ENCODE measurements at places on chromosomes 13 and 19.

- no peak for ATAC-seq
These were observed 44.7 kb upstream of the NFIC start for GRCh38 chr19:3321696-3322095.

DNA sequence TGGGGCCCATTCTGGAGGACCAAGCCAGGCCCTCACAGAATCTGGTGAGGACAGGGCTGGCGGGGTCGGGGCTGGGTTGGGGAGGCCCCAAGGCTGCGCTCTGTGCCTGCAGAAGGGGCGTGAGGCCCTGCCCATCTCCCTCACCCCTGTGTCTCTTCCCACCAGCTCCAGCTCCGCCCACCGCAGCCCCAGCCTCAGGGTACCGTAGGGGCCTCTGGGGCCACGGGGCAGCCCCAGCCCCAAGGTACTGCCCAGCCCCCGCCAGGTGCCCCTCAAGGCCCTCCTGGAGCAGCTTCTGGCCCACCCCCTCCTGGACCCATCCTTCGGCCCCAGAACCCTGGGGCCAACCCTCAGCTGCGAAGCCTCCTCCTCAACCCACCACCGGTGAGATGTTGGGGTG lies 15.4 kb upstream of the PTOV1 start:
- peak; percentile 27 for ATAC-seq

DNA sequence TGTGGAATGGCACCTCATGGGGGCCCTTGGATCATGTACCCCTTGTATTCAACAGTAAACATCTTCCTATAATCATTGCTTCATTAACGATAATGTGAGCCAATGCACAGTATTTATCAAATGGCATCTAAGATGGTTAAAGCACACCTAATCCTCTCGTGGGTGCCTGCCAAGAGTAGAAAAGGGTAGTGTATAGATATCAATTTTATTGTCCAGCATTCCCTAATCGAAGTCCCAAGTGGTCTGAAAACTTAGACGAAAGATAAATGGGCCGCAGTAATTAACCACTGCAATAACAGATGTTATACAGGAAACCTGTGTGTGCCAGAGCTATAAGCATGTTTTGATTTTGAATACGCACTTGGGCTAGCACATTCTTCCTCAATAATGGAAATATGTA lies 667 bp upstream of the MBNL2 start:
- ATAC-seq = no peak

- peak; percentile 84 for ATAC-seq
These were observed 40.8 kb downstream of the RCBTB2 start for GRCh38 chr13:48492096-48492440.

- no peak for ATAC-seq
These were observed 1096.8 kb upstream of the ATXN8OS start for GRCh38 chr13:69010789-69011188.

- ATAC-seq = no peak
These were observed 19.4 kb upstream of the ZNF69 start for GRCh38 chr19:11868188-11868587.

DNA sequence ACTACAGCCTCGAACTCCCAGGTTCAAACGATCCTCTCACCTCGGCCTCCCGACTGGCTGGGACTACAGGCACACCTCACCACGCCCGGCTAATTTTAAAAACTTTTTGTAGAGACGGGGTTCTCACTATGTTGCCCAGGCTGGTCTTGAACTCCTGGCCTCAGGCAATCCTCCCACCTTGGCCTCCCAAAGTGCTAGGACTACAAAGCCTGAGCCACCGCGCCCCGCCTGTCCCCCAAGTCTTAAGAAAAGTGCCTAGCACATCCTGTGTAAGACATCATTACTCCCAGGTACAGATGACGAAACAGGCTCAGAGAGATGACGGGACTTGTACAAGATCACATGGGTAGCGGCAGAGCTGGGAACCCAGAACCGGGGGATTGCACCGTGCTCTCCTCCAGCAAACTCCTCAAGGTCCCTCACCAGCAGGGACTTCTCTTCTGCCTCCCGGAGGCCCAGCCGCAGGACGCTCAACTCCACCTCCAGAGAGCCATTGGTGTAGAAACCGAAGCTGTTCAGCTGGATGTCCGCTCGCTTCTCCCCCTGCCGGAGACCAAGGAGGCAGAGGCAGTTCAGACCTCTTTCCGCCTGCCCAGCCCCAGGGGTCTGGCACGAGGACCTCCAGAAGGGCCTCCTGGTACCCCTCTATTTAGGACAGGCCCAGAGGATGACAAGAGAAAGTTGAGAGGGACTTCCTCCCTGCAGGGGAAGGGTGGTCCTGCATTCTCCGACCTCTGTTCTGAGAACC lies 1.0 kb downstream of the GPR108 start:
- ATAC-seq = peak; percentile 19

All from stimulated activated memory B cell treated with anti-CD40 and anti-IgM and Interleukin-4, amounts not matched to agents 10 μg/mL and 1 μg/mL and 100 μg/mL, for 72 hours (primary cell).